ENCODE measurements at places on chromosomes 5 and 9. TPM values are rescaled to one million over a fixed set of nuclear protein-coding genes. Genes with fewer than 3 reads are reported as not detected.
A peak's percentile ranks its signal among the peaks of the same experiment; 100 is the strongest.

The SLC6A18 gene
- 0.89 TPM for total RNA-seq

GRCh38 chr5:23506329-23507236 is 826 bp upstream of the PRDM9 start:
- DNase-seq = no peak

The ASPN gene
- total RNA-seq = 1.3 TPM

DNA sequence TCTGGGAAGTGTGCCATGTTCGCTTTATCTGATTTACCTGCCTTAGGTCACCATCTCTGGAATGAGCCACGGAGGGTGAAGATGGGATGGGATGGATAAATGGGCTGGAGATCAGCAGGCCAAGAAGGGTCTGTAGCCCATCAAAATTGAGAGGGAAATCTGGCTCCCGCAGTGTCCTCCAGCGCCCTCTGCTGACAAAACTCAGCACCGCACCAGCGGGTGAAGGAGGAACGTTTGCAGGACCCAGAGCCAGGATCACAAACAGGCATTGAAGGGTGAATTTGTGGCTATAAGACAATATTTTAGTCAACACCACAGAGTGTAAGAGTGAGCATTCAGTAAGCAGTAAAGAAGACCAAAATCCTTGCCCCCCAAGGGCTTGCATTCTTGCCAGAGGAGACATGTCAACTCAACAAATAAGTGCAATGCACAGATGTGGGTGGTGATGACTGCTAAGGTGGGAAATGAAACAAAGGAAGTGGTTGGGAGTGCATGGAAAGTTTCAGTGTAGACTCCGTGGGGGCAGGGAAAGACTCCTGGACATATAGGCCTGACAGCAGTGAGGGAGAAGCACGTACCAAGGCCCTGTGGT is 124.4 kb downstream of the TENT4A start:
- DNase-seq = peak; percentile 52

The CAMLG gene
- 48.1 TPM for total RNA-seq

The SLC25A2 gene
- total RNA-seq = 1.2 TPM

The PLCXD3 gene
- total RNA-seq = 1.6 TPM

All from mucosa of descending colon (tissue), 3 donors.